ENCODE measurements at places on chromosomes 6 and 20.

GRCh38 chr6:126767711-126768110 is 350.8 kb upstream of the RSPO3 start:
- DNase-seq: no peak

- no peak for DNase-seq
Measured at GRCh38 chr6:111367393-111368088, 115.5 kb downstream of the REV3L start.

GRCh38 chr6:111530218-111530617 is 47.2 kb upstream of the REV3L start:
- DNase-seq: no peak

DNA sequence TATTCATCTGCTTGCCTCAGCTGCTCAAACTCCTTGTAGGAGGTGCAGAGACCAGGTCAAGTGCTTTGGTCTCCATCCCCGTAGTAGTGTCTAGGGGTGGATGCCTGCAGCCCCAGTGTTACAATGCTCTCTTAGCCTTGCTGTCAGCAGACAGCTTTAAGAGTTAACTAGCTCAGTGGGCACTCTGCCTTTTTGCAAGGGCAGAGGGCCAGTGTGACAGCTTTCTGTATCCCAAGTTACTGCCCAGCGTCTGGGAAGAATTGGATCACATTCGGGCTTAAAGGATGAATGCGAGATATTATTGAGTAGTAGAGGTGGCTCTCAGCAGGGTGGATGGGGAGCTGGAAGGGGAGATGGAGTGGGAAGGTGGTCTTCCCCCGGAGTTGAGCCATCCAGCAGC is 339.9 kb upstream of the RNF217 start:
- DNase-seq: no peak

DNA sequence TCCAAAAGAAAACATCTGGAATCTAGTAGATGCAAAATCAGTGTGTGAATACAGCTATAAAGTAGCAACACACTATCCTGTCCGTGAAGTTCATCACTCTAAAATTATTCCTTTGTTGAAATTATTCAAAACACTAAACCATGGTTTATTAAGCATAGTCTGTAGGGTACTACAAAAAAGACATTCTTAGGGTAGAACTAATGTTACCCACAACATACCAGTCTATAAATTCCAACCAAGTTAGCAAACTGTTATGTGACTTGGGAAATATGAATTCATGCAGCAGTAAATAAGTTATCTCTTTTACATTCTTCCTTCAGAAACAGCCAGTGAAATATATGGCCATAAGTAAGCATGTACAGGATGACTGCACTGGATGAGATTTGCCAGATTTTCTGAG is 580.3 kb upstream of the ADGRB3 start:
- no peak for DNase-seq

- no peak for DNase-seq
Measured at GRCh38 chr6:56282391-56282790, 35.0 kb upstream of the COL21A1 start.

GRCh38 chr6:83885984-83886383 is 26.5 kb downstream of the CYB5R4 start:
- DNase-seq: no peak

DNA sequence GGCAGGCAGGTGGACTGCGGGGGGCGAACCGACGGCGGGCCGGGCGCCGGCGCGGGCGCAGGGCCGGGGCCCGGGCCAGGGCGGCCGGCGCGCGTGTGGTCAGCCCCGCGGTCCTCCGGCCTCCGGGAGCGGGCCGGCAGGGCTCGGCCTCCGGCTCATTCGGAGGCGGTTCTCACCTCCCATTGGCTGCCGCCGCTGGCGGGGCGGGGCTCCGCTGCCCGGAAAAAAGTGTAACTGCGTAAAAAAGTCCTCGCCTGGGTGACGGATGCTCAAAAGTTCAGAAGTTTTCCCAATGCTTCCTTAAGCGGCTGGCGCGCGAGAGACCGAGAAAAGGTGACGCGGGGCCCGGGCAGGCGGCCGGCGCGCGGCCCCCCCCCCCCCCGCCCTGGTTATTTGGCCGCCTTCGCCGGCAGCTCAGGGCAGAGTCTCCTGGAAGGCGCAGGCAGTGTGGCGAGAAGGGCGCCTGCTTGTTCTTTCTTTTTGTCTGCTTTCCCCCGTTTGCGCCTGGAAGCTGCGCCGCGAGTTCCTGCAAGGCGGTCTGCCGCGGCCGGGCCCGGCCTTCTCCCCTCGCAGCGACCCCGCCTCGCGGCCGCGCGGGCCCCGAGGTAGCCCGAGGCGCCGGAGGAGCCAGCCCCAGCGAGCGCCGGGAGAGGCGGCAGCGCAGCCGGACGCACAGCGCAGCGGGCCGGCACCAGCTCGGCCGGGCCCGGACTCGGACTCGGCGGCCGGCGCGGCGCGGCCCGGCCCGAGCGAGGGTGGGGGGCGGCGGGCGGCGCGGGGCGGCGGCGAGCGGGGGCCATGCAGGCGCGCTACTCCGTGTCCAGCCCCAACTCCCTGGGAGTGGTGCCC is at the start of gene FOXC1:
TSS of gene FOXC1 (plus strand) at position 268 of the 849 bp plus-strand sequence. CDS start at position 799, 531 bp downstream.
- DNase-seq: no peak

- DNase-seq: peak; percentile 46
Measured at GRCh38 chr6:68635706-68636513, 828 bp downstream of the ADGRB3 start.
